Stimulated activated CD4-positive, alpha-beta T cell treated with anti-CD3 and anti-CD28 coated beads, Interleukin-2, amount 100 ng/mL, for 24 hours (primary cell): ENCODE measurements at places on chromosomes 12 and 14.

DNA sequence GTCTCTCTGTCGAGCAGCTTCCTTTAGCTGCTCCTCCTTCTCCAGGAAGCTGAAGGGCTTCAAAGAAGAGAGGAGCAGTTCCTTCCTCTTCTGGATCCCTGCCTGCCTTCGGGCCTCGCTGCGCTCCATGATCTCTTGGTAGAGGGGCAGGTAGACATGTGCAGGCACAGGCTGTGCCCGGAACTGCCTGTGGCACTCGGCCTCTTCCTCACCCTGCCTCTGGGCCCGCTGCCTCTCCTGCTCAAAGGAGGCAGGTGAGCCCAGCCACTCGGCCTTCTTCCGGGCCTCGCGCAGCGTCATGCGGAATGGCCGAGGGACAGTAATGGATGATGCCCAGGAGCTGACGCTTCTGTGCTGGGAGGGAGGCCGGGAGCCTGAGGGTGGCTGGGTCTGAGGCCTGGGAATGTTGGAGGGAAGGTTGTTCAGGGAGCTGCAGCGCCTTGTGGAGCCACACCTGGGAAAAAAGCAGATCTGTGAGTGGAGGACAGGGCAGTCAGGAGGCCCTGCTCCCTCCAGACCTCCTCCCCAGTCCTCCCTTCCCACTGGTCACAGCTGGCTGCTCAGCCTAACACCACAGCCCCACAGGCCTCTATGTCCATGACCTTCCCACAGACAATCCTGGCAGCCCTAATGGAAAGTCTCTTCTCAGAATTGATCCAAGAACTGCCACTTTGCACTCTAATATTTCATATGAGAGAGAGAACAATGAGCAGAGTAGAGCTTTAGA is 5.3 kb downstream of the FAM161B start:
- DNase-seq: no peak

GRCh38 chr14:80428671-80429070 is 217.4 kb upstream of the DIO2 start:
- no peak for DNase-seq

DNA sequence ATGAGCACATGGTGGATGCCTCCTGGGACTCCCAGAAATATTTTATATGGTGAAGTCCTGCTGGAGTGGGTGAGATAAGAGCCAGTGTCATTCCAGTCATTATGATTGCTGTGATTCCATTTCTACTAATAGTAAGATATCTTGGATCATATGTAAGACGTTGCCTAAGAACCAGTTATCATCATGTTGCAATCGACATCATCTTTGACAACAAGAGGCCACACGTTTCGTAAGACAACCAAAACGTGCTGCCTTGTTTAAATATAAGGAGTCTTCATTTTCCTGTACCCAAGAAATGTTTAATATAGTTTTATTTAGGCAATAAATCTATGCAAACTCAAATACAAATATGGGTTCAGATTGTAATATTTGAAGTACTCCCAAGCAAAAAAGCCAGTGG is 58.4 kb downstream of the SPTSSA start:
- DNase-seq: no peak

DNA sequence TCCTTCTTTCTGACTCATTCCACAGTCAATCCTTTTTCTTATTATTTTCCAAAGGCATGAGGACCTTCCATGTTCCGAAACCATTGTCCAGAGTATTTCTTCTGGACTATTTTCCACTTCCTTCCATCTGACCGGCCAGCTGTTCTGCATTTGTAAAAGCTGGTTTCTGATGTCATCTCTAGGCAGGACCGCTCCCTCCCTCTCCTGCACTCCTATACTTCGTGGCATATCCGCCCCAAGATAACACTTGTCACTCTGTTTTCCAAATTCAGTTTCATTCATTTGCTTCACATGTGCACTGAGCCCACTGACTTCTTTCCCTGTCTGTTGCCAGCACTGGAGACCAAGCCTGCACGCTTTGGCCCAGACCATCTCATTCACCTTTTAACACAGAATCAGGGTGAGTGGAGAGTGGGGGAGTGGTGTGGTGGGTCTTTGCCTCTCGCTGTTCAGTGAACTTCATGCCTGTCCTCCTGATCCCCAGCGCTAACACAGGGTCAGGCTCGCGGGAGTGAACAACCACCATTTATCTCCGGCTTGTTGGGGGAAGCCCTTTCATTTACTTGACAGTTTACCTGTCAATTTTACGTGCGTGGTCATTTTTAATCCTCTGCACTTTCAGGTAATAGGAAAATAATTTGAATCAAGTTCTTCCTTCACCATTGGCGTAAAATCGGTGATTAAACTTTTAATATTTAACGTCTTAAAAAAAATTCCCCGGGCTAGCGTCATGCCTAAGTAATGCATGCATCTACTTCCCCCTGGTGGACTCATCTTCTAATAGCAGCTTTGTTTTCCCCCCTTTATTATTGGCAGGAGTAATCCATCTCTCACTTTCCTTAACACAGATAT is 52.5 kb downstream of the C12orf75 start:
- DNase-seq: no peak

DNA sequence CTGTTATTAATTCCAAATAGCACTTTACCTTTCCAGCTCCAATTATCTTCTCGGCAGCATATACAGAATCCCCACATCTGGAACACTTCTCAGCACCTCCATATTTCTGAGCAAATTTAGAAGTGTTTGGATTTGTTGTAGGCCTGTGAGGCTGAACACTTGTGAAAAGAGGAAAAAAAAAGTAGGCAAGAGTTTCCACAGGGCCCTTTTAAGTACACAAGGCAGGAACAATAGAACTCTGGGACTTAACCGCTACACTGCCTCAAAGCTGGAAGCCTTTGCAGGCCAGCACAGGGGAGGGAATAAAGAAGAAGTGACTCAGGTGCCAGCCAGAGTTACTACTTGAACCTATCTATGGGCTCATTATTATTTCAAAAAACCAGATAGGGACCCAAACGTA is 18.6 kb downstream of the CSRP2 start:
- DNase-seq: no peak

DNA sequence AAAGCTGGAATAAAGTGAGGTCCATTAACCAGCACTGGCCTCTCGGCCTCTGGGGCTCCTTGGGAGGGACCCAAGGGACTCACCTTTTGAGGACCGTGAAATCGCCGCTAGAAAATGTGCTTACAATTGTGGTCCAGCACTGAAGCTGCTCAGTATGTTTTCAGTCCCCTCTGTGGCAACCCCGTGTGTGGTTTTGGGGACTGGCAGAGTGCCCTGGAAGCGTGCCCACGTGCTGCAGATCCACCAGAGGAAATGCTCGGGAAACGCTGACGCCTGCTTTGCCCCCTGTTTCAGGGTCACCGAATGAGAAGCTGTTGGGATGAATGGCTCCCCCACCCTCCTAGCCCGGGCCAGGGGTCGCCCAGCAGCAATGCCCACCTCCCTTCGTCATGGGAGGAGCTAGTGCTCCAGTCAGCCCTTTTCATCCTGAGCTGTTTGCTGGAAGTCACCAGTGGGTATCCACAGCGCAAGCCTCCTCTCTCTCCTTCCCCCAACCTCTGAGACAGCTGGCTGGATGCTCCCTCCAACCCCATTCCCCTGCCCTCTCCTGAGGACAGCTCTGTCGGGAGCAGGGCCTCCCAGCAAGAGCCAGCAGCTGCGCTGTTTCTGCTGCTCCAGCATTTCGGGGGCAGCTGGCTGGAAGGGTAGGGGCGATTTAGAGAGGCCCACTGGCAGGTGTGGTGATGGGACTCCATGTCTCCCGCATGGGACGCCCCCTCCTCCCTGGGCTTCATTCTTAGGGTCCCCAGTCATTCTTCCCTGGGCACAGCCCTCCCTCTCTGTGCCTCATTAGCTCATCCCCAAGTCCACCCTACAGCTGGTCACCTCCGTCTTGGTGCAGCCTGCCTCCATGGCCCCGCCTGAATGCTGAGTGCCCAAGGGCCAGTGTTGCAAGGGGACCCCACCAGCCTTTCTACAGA is 33.2 kb upstream of the PPP1R13B start:
- DNase-seq: no peak

GRCh38 chr14:47012533-47013280 is 361.1 kb upstream of the RPL10L start:
- no peak for DNase-seq

GRCh38 chr12:115962216-115962615 is 315.3 kb downstream of the MED13L start:
- no peak for DNase-seq

GRCh38 chr14:69137843-69138535 is 14.9 kb downstream of the DCAF5 start:
- DNase-seq: no peak

DNA sequence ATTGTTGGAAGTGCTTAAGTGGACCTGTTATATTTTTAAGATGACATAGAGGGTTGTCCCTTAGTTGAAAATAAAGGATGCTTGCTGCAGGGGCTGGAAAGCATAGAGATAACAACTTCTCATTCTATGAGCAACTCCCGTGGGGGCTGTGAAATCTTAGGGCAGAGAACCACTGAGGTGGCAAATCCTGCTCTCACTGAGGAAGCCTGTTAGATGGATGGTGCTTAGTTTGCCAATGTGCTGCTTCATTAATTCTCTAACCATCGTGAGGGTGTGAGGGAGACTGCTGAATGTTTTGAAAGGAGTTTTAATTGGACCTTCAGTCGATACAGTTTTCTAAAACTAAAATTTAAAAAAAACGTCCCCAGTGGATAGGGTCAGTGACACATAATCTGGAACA is 46.5 kb downstream of the PTPRO start:
- no peak for DNase-seq

- no peak for DNase-seq
Measured at GRCh38 chr12:32454866-32455265, 55.5 kb downstream of the FGD4 start.

GRCh38 chr14:44339862-44340261 is 167.2 kb downstream of the FSCB start:
- DNase-seq: no peak

GRCh38 chr12:107135177-107135576 is 41.8 kb upstream of the CRY1 start:
- DNase-seq: no peak

DNA sequence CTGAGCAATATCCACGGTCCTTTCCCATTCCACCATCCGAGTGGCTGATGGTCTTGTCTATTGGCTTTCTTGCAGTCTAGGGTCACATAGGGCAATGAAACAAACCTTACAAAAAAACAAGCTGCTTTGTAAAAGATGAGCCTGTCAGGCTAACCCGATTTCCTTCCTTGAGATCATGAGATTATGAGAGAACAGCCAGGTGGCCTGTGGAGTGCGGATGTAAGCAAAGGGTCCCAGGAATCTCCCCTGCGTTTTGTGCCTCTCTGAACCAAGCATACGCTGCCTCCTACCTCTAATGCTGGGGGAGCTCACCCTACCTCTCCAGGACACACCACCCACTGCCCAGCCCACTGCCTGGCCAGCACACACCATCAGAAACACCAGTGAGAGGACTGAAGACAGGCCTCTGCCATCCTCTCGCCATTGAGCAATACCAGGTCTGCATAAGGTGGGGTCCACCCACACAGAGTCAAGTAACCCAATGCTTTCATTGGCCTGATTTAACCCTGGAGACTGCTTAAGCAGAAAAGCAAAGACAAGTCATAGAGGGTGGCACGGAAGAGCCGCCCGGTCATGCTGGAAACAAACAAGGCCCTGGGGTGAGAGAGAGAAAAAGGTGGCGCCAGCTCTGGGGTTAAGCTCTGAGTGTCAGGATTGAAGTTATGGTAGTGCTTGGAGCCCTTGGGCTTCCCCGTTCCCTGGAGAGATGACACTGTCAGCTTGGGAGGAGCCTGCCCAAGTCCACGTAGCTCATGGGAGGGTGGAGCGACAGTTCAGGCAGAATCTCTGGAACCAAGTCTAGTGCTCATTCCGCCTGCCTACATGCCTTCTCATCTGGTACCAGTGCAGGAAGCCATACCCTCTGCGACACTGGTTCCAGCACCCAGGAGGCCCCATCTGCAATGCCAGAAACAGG is 46.6 kb downstream of the CALM1 start:
- DNase-seq: no peak
